ENCODE measurements at places on chromosomes 3 and 15.

GRCh38 chr3:45988804-45989203 lies 6.8 kb downstream of the FYCO1 start:
- DNase-seq: no peak

DNA sequence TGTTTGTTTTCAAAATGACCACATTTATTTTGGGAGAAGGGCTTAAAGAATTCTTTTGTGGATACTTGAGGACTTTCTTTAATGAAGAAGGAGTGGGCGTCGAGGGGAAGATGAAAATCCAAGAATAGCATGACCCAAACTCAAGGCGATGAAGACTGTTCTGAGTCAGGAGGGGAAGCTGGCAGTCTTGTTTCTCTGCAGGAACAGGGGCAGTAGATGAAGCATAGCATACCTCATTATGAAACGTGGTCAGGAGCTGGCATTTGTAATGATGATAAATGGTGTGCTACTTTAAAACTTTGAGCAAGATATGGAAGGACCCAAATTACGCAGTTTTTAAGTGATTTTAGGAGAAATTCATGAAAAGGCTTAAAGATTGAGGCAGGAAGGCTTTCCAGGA lies 549.0 kb downstream of the IGSF11 start:
- no peak for DNase-seq

DNA sequence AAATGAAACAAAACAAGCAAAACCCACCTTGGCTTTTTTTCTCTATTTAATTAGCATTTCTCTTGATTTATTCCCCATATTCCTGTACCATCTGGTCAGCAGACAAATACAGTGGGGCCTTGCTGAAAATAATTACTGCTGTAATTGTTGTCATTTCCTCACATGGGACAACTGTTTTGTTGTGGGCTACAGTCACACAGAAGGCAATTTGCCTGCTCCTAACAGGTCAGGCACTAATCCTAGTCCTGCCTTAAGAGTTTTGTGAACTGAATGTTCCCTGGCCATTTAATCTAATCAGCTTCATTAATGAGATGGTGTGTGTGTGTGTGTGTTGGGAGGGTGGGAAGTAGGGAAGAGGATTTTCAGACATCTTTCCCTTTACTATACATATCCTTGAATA lies 11.6 kb downstream of the TRPC1 start:
- no peak for DNase-seq

- no peak for DNase-seq
Measured at GRCh38 chr15:41992151-41992802, 19.9 kb upstream of the EHD4 start.

GRCh38 chr3:47664519-47664918 lies 85.9 kb upstream of the CSPG5 start:
- DNase-seq: no peak

DNA sequence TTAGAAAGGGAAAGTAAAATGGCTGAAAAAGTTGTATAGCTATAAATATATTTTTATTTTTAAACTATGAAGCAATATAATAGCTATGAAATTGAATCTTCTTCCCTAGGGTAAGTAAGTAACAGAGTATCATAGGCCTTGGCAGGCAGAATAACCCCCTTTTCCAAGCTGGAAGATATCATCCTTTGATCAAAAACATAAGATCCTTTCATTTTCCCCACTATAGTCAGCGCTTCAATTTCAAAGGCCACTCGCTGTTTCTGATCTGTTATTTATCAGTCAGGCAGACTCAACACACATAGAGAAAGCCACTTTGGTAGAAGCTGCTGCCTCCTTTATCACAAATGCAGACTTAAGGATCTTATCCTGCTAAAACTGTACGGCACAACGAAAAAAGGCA lies 74.0 kb upstream of the UBE2E2 start:
- no peak for DNase-seq

DNA sequence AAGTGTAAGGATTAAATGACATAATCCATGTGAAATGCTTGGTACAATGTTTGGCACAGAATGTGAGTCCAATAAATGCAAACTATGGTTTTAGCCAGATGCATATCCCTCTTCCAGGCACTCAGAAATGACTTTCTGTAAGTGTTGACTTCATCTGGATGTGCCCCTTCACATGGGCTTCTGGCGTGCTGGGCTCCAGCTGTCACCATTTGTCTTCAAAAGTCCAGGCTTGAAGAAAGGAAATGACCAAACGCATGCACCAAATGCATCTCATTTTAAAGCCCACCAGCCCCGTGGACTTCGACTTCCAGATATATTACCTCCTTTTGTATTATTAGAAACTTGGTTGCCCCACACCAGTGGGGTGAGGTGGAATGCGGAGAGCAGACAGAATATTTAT lies 23.7 kb downstream of the CRYGS start:
- DNase-seq: no peak

DNA sequence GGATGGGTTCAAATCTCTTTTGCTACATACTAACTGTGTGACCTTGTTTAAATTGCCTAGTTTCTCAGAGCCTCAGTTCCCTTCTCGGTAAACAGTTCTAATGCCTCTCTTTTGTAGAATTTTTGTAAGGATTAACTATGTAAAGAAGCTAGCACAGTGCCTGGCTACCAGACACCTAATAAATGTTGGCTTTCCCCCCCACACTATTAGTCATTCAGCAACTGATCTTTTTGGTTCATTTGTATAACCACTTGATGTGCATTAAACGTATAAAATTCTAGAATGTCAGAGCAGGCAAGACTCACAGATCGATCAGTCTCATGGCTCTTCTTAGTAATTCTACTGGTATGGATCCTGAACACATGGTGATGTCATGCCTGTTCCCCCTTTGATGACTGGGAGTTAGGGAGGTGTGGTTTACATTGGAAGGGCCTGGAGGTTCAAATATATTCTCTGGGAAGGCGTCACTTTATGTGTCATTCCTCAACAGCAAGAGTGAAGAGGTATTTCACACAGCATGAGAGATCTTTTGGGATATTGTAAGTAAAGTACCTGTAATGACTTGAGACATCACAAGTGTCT lies 6.5 kb downstream of the TAGLN3 start:
- no peak for DNase-seq

GRCh38 chr3:107600780-107601179 lies 78.0 kb downstream of the BBX start:
- no peak for DNase-seq

GRCh38 chr3:47370887-47371697 lies 9.7 kb upstream of the PTPN23 start:
- peak; percentile 48 for DNase-seq

DNA sequence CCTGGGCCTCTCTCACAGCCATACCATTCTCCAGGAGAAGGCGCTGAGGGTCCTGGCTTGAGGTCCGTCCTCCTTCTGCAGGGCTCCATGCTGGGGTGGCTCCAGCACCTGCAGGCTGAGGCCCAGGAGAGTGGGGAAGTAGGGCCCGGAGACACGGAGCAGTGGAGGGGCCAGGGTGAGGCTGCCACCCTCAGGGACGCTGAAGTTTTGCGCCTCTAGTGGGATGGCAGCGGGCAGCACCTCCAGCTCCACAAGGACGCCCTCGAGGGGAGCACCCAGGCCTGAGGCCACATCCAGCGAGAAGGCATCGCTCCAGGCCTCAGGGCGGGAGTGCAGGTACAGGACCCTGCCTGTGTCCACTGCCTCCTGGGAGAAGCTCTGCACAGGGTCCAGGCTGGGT lies 27.5 kb downstream of the CSPG4 start:
- no peak for DNase-seq

DNA sequence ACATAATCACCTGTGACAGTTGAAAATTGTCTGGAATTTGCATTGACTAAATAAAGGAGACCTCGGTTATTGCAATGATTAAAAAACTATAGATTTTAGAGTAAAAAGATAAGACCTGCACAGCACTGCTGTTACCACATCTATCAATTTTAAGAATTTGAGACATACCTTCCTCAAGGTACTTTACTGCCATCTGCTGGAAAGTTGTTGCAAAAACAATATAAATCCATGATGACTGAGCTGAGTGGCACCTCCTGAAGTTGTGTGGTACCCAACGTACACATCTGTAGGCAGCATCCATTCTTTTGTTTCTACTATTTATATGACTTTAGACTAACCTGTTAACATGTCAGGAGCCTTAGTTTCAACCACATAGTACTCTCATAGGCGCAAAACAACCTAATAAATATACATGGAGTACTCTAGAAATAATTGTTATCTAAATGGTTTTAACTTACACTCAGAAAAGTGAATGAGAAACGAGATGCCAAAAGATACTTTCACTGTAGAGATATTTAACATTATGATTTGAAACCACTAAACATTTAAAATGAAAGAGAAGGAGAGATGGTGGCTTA lies 106.7 kb downstream of the GHSR start:
- peak; percentile 11 for DNase-seq

DNA sequence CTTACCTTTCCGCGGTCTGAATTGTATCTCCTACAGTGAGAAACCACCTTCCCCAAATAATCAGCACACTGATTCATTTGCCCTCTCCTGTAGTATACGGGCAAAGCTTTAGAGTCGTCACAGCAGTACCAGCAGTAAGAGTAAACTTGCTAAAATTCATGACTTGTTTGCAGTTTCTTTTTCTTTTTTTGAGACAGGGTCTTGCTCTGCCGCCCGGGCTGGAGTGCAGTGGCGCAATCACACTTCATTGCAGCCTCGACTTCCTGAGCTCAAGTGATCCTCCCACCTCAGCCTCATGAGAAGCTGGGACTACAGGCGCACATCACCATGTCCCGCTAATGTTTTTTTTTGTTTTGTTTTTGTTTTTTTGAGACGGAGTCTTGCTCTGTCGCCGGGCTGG lies 11.9 kb downstream of the SCAMP5 start:
- no peak for DNase-seq

GRCh38 chr3:7682822-7683229 lies 818.8 kb upstream of the LMCD1 start:
- DNase-seq: no peak

DNA sequence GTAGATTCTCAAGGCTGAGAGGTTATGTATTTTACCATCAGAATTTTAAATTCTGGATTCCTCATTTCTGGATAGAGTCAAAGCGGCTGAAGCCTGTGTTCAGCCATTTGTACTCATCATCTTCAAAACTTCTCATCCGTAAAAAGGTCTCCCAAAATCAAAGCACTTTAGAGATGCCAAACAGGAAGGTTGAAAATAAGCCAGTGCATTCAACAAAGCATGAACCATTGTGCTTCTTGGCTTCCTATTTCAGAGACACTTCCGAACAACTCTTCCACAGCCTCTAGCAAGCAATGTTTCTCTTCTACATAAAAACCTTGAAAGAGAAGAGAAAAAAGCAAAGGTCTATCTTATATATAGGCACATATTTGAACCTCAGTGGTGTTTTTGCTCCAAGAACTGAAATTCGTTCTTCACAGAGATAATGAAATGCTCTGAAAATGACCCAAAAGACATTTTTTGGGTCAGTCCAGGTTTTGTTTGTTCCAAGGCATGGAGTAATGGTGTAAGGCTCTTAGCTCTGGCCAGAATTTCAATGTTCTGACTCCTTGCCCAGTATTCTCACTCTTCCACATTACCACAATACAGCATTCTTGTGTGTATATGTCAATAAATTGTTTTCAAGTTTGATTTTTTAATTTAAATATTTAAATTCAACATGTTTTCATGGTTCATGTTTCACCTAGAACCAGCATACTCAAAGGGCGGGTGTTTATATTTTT lies 163.1 kb downstream of the STAC start:
- no peak for DNase-seq

- no peak for DNase-seq
Measured at GRCh38 chr15:25179673-25180511, 225.1 kb downstream of the SNRPN start.

- DNase-seq: no peak
Measured at GRCh38 chr15:90960298-90961091, 5.8 kb downstream of the RCCD1 start.

DNA sequence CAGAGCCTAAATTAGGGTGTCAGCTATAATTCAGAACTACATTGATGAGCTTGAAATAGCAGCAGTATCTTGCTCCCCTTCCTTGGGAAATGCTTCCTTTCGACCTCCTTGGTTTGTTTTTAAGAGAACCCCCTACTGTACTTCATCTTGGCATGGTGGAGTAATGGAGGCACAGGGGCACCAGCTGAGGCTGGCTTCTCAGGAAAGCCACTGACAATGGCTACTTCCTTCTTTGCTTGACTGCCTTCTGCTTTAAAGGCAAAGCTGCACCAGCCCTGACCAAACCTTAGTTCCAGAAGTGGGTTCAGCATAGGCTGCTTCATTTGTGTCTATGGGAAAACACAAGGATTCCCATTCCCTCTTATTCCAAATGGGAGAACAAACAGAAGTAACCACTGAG lies 1.5 kb upstream of the FBXL22 start:
- DNase-seq: no peak

- no peak for DNase-seq
Measured at GRCh38 chr15:29819979-29820378, 2.3 kb downstream of the TJP1 start.

DNA sequence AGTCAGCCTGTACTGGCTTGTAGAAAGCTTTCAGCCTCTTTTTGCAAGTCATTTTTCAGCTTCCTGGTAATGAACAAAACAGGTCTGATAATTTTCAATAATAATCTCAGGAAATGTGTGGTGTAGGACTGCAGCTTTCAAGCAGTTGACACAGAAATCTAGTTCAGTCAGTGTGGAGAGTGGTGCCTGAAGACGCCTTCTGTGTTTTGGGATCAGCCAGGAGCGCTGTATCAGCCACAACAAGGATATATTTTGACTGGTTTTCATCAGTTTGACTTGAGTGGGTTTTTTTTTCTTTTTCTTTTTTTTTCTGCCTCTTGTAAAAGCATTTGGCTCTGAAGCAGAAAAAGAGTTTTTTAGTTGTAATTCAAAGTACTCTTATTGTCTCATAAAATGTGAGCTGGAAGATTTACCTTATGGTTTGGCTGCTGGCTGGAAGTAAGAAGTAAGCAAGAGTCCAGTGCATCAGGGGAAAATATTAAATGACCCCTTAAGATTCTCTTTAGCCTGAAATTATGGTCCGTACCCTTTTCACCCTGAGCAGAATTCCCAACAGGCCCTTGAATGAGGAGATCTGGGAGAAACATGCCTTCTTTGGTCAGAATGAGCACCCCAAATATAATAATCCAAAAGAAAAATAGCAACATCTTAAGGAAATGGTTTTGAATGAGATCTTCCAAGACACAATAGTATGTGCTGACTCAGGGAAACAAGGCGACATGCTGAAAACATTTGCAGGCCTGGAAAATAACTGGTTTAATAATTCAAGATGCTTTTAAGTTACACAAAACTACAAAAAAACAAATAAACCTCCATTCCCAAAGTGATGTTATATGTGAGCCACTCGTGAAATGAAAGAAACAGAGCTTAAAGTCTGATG lies 332.7 kb upstream of the ADAMTS9 start:
- DNase-seq: no peak
